ENCODE measurements at places on chromosomes 7 and 10.

DNA sequence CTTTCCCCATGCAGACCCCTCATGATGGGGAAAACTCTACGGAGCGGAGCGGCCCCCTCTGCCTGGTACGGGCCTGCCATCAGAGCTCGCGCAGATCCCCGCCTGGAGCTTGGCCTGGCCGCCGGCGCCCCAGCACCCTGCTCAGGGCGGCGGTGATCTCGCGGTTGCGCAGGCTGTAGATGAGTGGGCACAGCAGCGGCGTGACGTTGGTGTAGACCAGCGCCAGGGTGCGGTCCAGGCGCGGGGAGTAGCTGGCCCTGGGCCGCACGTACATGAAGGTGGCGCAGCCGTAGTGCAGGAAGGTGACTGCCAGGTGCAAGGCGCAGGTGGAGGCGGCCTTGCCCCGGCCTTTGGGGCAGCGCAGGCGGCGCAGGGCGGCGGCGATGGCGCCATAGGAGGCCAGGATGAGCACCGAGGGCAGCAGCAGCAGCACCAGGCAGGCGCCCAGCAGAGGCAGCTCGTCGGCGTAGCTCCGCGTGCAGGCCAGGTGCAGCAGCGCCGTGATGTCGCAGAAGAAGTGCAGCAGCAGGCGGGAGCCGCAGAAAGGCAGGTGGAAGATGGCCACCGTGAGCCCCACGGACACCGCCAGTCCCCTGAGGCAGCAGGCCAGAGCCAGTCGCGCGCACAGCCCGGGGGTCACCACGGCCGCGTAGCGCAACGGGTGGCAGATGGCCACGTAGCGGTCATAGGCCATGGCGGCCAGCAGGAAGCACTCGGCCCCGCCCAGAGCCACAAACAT lies 33.4 kb downstream of the TAS2R41 start:
- DNase-seq: no peak

DNA sequence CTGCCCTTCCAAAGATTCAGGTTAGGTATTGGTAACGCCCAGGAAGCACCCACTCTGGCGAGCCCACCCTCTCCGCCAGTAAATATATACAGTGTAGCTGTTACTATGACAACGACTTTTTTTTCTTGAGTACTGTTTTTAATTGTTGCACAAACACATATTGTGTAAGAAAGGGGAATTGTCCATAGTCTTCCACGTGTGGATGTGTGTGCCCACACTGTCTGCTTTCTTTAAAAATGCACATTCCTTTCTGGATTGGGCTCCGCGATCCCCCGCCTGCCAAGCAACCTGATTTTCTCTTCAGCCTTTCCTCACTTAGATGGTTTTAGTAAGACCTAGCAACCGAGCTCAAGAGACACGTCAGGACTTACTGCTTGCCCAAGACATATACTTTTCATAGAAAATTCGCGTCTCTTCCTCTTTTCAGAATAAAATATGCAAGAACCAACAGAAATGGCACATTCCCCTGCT lies 247.8 kb downstream of the EBF3 start:
- no peak for DNase-seq

DNA sequence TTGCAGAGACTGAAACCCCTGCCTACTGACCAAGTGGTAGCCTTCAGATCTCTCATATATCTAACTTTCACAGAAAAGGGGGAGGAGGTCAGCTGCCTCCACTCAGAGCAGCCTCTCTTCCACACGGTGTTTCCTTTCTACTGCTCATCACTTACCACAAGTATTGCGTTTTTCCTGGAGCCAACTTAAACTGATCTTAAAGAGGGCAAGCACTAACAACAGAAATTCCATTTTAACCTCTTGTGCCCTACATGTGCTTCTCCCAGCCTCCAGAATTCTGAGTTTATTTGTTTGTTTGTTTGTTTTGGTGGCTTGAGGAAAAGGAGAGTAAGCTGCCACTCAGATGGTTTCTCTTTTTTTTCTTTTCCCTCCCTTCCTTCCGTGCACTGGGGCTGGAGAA lies 19.1 kb downstream of the SKIDA1 start:
- DNase-seq: no peak

DNA sequence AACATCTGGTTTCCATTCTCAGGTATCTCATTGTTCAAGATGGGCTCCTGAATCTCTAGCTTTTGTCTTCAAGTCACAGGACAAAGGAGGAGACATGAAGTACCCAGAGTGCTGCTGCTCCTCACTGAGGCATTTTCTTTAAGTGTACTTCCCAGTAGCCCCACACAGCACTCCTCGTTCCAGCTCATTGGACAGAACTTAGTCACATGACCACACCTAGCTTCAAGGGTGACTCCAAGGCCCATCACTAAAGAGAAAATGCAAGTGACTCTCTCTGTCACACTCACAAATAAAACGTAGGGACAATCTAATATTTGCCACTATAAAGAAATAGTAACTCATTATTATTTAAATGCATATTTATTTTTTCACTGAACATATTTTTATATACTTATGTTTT lies 58.3 kb upstream of the NEUROD6 start:
- DNase-seq: no peak

DNA sequence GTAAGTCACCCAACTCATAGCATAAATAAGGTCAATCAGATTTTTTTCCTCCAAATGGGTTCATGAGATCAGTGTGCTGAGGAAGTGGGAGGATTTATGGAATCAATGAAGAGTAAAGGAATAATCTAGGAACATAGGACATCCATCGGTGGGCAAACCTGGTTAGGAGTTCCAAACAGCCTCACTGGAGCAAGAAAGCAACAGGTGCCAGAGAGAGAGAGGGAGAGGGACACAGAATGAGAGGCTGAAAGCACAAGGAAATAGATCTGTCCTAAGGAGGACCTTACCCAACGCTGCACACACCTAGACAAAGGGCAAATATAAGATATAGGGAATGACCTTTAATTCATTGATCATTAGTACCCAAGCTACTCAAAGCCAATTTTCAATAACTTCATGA lies 119.5 kb upstream of the ANKRD1 start:
- DNase-seq: no peak

DNA sequence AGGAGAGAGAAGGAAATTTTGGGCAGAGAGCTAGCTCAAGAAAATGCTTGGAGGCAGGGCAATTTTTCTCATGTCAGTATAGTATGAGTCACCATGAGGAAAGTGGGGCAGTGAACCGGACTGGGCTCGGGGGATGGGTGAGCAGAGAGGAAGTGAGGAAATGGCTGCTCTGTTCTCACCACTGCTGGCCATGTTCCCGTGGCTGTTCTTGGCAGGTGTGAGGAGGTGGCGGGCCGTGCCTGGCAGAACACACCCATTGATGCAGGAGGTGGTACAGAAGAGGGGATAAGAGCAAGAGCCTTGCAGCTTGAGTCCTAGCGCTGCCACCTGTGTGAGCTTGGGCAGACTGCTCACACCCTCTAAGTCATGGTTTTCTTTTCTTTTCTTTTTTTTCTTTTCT lies 304.4 kb upstream of the LYZL1 start:
- DNase-seq: no peak

DNA sequence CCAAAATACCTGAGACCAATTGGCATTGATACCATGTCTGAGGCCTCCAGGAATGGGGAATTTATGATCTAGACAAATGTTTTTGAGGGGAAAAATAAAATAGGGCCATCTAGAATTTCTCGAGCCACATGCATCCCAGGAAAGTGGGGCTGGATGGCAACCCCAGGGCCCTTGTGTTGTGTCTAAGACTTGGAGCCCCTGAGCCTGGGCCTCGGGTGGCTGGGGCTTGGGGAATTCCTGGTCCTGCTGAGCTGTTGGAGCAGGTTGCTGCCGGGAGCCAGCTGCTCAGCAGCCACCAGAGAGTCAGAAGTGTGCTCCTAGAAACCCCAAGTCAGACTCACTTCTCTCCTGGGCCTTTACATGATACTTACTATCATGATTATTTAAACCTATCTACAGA lies 172.9 kb downstream of the WDR37 start:
- DNase-seq: no peak

GRCh38 chr7:15403751-15404150 lies 158.1 kb downstream of the AGMO start:
- no peak for DNase-seq

- no peak for DNase-seq
Observed at GRCh38 chr7:147193476-147193875, 1076.9 kb downstream of the CNTNAP2 start.

GRCh38 chr10:42477170-42477569 lies 161.2 kb downstream of the ZNF33B start:
- DNase-seq: no peak

GRCh38 chr7:134755422-134756022 lies 23.9 kb upstream of the CALD1 start:
- no peak for DNase-seq

DNA sequence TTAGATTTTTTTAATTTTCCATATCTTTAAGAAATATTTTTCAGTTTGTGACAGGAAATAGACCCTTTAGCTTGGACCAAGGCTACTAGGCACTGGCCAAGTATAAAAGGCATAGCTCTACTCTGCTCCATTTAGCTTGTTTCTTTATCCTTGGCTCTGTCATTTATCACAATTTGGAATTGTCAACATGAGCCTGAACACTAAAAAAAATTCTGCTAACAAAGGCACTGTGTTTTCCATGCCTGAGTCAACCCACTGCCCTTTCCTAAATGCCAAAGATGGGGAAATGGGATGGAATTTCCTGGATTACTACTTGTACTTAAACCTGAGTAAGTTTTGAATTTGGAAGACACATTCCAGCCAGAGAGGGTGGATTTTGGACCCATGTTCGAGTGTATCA lies 128.4 kb downstream of the NSUN6 start:
- DNase-seq: no peak

DNA sequence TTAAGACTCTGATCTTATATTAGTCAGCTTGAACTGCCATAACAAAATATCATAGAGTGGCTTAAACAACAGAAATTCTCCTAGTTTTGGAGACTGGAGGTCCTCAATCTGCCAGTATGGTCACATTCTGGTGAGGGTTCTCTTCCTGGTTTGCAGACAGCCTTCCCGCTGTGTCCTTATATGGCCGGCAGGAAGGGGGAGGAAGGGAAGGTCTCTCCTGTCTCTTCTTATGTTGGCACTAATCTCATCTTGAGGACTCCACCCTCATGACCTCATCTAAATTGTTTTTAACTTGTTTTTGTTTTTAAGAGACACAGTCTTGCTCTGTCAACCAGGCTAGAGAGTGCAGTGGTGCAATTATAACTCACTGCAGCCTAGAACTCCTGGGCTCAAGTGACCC lies 53.1 kb downstream of the VPS41 start:
- DNase-seq: no peak

- no peak for DNase-seq
Observed at GRCh38 chr7:30147223-30147622, 12.4 kb downstream of the MTURN start.

DNA sequence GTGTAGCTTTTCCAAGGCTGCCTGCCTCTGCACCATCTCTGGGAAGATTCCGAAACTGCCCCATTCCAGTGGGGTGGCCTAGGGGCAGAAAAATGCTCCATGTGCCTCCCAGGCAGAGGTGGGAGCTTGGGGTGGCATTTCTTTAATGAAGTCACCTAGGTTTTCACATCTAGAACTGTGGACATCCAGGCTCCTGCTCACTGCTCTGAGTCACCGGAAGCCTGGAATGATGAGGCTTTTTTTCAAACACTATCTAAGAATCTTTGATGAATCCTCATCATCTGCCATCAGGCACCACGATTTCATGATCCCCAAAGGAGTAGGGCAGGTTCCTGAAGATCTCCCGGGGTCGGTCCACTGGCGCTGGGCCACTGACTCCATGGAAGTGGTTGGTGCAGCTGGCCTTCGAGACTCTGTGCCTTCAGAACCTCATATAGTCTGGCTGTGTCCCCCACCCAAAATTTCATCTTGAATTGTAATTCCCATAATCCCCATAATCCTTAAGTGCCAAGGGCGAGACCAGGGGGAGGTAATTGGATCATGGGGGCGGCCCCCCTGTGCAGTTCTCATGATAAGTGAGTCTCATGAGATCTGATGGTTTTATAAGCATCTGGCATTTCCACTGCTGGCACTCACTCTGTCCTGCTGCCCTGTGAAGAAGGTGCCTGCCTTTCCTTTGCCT lies 37.1 kb downstream of the MTURN start:
- DNase-seq: no peak

- no peak for DNase-seq
Observed at GRCh38 chr10:91603931-91604331, 28.9 kb downstream of the PPP1R3C start.

GRCh38 chr10:119301397-119301796 lies 94.0 kb downstream of the GRK5 start:
- DNase-seq: no peak

DNA sequence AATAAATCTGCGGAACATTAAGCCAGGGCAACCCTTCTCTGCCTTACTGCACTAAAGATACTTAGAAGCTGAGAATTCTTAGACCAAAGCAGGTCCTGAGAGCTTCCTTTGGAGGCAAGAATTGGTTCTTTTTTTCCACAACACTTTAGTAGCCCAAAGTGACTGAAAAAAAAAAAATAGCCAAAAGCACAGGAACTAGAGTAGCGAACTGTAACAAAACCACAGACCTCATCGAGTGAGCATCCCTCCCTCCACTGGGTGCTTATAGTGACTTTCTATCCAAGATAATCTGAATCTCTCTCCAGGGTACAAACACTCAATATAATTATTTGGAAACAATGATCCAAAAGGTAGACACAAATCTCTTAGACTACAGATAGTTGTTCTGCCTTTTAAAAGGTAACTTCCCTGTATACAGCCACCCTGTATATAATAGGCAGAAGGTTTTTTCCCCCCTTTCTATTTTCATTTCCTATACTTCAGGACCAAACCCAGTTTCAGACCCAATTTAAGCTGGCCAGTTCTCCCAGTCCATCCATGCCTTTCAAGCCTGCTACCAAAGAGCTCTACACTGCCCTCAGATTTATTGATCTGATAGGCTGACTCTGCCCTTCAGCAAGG lies 31.6 kb upstream of the KCNIP2 start:
- no peak for DNase-seq

DNA sequence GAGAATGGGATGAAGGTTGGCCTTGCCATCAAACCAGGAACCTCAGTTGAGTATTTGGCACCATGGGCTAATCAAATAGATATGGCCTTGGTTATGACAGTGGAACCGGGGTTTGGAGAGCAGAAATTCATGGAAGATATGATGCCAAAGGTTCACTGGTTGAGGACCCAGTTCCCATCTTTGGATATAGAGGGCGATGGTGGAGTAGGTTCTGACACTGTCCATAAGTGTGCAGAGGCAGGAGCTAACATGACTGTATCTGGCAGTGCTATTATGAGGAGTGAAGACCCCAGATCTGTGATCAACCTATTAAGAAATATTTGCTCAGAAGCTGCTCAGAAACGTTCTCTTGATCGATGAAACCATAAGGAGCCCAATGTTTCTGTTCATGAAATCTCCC lies 637 bp downstream of the RPEL1 start:
- DNase-seq: no peak

DNA sequence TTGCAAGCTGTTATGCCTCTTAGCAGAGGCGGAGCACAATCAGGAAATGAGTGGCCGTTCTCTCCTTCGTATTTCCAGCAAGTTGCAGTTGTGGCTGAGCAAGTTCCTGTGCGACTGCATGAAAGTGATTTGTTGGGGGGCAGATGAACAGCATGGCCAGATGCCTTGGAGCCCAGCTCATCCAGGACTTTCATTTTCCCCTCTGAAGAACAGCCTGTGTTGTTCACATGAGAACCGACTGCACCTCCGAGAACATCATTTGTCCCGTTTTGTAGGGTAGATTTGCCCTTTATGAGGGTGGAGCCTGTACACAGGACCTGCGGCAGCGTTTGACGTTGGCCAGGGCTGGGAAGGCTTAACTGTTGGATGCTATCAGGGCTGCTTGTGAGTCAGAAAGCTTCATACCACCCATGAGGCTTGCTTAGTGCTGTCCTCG lies 4.4 kb downstream of the BAG3 start:
- peak; percentile 52 for DNase-seq
